Fibroblast of pulmonary artery (primary cell): ENCODE measurements at places on chromosomes 12 and 14.

GRCh38 chr12:117441751-117442150 lies 80.3 kb upstream of the NOS1 start:
- DNase-seq = no peak

GRCh38 chr14:36996857-36997590 lies 175.4 kb downstream of the SLC25A21 start:
- no peak for DNase-seq

GRCh38 chr12:28089338-28089737 lies 100.9 kb upstream of the CCDC91 start:
- DNase-seq = peak; percentile 36

GRCh38 chr12:98618952-98619351 lies 25.5 kb downstream of the SLC25A3 start:
- peak; percentile 84 for DNase-seq

GRCh38 chr12:131784909-131785762 lies 43.1 kb upstream of the MMP17 start:
- peak; percentile 14 for DNase-seq

GRCh38 chr12:46839232-46839631 lies 13.4 kb upstream of the SLC38A4 start:
- no peak for DNase-seq

DNA sequence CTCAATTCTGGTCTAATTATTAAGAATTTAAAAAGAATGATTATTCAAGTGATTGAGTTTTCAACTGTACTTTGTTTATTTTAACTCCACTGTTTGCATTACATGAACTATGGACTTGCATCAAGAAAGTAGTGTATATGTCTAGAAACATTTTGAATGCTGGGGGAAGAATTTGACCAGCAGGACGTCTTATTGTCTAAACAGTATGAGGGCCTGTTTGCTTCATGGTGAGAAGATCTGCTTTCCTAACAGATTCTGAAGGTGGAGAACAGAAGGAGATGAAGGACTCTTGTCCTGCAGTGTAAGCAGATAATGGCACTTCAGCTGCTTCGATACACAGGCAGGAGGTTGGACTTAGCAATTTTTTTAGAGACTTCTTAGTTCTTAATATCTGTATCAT lies 176.0 kb downstream of the DACT1 start:
- DNase-seq = no peak

- no peak for DNase-seq
Measured at GRCh38 chr14:77498984-77499527, 440 bp upstream of the ISM2 start.

DNA sequence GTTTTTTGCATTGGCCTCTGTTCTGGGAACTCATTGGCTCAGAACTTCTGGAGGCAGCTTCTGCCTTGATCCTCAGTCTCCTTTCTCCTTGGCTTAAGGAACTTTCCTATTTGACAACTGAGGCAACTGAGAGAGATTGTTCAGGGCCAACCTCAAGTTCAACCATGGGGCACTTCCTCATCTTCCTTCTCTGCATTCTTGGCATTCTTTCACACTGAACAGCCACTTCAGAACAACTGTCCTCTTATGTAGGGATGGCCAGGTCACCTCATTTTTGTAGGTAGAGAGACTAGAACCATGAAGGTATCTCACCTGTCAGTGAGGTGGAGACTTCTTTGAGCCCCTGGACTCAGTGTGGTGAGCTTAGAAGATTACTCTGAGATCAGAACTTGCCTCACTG lies 63.0 kb upstream of the NRXN3 start:
- no peak for DNase-seq

GRCh38 chr12:86727160-86727559 lies 471.0 kb upstream of the MGAT4C start:
- DNase-seq = peak; percentile 68

GRCh38 chr12:124233041-124233796 lies 61.7 kb upstream of the RFLNA start:
- DNase-seq = peak; percentile 97

DNA sequence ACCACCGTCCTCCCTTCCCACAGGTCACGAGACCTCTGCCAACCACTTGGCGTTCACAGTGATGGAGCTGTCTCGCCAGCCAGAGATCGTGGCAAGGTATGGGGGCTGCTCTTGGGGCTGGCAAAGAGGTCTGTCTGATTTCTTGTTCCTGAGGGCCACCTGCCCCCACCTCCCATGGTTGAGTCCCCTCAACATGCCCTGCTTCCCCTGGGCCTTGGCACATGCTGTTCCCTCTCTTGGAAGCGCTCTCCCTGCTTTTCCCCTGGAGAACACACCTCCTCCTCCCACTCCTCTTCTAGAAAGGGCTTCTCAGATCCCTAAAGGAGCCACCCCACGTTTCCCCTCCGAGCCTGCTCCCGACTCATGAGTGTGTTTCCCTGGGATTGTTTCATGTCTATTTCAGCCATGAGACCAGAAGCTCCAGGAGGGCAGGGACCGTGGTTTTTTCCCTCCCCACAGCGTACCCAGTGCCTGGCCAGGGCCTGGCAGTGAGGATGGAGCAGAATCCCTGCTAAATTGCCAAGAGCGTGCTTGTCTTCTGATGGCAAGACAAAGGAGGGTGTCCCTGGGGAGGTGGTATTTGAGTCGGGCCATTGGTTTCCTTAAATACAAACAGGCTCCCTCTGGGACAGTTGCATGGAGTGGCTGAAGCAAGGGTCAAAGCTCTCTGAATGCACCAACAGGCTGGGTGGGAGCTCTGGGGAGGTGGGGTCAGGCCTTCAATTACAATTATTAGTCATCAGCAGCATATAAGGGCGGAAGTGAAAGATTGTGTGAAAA lies 34.1 kb downstream of the CYP46A1 start:
- DNase-seq = no peak

- no peak for DNase-seq
Measured at GRCh38 chr12:23126794-23127193, 501.8 kb downstream of the ETNK1 start.

GRCh38 chr12:256225-256624 lies 6.4 kb downstream of the SLC6A13 start:
- DNase-seq = no peak

DNA sequence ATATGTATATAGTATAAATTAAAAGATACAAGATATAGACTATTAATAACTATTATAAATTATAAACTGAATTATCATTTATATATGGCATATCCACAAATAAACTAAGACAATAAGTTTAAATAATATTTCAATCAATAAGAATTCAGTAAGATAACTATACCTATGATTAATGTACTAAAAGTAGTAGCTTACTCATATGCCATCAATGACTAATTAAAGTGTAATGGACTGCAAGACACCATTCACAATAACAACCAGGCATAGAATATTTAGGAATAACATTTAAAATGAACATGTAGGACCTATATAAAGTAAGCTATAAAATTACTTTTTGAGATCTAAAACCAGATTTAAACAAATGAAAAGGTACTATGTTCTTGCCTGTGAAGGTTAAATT lies 18.8 kb downstream of the KCNC2 start:
- DNase-seq = no peak

- no peak for DNase-seq
Measured at GRCh38 chr12:26252946-26253345, 57.6 kb downstream of the SSPN start.

GRCh38 chr12:29644536-29645162 lies 139.1 kb downstream of the TMTC1 start:
- DNase-seq = no peak

- DNase-seq = no peak
Measured at GRCh38 chr14:36099619-36100018, 76.9 kb downstream of the PTCSC3 start.

DNA sequence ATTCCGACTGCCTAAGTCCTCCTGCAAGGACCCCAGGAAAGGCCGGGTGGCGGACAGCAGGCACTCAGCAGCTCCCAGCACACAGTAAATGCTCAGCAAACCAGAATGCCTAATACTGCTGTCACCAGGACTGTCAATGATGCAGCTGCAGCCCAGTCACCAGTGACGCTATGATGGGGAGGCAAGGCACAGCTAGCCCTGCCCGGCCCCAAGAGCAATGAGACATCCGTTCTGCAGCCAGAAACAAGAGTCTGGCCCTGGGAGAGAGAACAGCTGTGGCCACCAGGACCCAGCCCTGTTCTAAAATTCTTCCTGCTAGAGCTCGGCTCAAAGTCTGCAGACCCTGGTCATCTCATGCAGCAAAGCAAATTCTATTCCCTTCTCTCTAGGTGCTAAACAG lies 69.8 kb downstream of the NCOR2 start:
- DNase-seq = peak; percentile 87

- DNase-seq = peak; percentile 64
Measured at GRCh38 chr12:123094349-123095077, 56.4 kb downstream of the PITPNM2 start.

GRCh38 chr14:76742185-76742584 lies 19.1 kb upstream of the VASH1 start:
- DNase-seq = no peak

GRCh38 chr14:64515053-64515452 lies 10.5 kb downstream of the ZBTB1 start:
- DNase-seq = no peak

DNA sequence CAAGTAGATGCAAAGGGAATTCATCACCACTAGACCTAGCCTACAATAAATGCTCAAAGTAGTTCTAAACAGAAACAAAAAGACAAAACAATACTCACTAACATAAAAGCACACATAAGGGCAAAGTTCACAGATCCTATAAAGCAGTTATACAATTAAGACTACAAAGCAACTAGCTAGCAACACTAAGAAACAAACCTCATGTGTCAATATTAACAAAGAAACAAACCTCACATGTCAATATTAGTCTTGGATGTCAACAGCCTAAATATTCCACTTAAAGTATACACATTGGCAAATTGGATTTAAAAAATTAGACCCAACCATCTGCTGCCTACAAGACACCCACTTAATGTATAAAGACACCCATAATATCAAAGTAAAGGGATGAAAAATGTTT lies 152.7 kb downstream of the KCNK10 start:
- no peak for DNase-seq

GRCh38 chr14:59997449-59997848 lies 77.5 kb downstream of the LRRC9 start:
- DNase-seq = peak; percentile 8

DNA sequence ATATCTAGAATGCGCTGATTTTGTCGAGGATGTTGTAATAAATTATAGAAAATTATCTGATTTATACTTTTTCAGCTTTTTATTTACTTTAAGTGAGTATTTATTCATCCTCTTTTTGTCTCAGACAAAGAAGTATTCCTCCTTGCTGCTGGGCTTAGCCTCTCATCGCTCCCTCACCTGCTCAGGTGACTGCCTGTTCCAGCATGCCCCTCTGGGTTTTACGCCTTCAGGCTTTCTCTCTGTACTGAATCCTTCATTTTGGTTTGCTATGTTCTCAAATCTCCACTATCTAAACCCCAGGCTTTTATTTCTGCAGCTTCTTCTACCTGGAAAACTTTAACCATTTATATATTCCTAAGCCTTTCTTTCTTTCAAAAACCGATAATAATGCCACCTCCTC lies 1650.9 kb upstream of the SEL1L start:
- no peak for DNase-seq

GRCh38 chr14:31920989-31921650 lies 156.0 kb upstream of the ARHGAP5 start:
- DNase-seq = no peak

- peak; percentile 94 for DNase-seq
Measured at GRCh38 chr12:76763746-76764675, at the start of gene ZDHHC17. ZDHHC17 (plus strand) TSS chr12:76764115; CDS start chr12:76764237, 122 bp downstream.

- DNase-seq = no peak
Measured at GRCh38 chr12:68292151-68292943, 38.9 kb upstream of the IL22 start.
